ENCODE measurements at places on chromosomes 3 and 15.

DNA sequence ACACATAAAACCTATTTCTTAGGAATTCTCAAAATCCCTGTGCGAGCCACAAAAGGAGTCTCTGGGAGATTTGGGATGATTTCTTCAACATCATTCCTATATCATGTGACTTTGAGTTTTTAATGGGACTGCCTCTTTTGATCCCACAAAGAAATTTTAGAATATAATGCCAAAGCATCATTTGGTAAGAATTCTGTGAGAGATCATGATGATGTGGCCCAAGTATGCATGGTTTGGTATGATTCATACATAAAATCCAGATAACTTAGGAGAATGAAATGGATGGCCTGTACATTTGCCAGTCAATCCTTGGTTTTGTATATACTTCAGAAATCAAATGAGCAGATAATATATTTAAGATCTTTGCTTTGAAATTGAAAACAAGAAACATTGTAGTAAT is 61.3 kb downstream of the UBE2E2 start:
- peak; percentile 37 for DNase-seq

DNA sequence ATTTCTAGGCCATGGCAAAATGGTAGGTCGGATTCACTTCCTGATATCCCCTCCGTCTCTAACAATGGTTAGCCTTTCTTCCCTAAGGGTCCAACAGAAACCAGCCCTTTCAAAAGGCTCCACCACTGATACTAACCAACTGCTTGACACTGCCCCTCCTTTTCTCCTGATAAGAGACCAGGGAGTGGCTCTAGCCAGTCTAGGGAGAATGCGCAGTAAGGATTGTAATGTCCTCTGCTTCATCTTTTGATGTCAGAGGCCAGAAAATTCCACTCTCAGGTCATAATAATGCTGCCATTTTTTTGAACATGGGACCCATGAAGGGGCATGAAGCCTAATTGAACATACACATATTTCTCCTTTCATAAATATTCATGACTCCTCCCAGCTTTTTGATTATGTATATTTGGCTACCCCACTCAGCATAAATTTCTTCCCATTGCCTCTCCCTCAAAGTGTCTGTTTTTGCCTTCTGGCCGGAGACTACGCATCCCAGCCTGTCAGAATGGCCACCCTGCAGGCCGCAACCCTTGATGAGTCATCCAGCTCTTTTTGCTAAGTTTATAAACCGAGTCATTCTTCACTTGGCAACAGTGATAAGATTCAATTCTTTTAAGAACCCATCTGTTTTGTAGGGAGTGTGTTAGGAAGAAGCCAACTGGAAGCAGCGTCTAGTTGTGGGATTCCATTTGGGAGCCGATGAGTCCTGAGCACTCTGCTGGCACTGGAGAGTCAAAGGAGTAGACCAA is 189.0 kb upstream of the MCTP2 start:
- no peak for DNase-seq

- DNase-seq = no peak
These were observed 8.4 kb downstream of the VWA5B2 start for GRCh38 chr3:184237807-184238206.

GRCh38 chr3:32782407-32782806 is 35.4 kb upstream of the TRIM71 start:
- DNase-seq = no peak

- no peak for DNase-seq
These were observed 2.4 kb upstream of the CXCR6 start for GRCh38 chr3:45940781-45941365.

- DNase-seq = peak; percentile 12
These were observed 430.7 kb upstream of the CBLB start for GRCh38 chr3:106299300-106300098.

GRCh38 chr3:179971280-179971679 is 65.5 kb downstream of the PEX5L start:
- DNase-seq = peak; percentile 23

GRCh38 chr15:60651734-60652141 is 172.8 kb upstream of the ICE2 start:
- no peak for DNase-seq

DNA sequence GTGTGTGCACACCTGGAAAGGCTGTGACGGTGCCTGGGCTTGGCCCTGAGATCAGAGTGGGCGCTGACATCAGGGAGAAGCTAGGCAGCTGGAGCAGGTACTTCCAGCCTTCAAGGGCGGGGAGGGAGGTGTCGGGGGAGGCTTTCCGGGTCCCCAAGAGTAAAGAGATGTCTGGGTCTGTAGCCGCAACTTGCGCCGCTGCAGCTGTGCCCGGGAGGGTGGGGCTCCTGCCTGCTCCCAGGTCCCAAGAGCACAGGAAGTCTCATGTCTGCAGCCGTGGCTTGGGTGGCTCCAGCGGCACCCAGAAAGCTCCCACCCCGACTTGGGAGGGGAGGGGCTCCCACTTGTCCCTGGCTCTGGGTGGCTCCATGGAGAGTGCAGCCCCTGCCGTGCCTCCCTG is 103.2 kb upstream of the BNIP2 start:
- DNase-seq = no peak

DNA sequence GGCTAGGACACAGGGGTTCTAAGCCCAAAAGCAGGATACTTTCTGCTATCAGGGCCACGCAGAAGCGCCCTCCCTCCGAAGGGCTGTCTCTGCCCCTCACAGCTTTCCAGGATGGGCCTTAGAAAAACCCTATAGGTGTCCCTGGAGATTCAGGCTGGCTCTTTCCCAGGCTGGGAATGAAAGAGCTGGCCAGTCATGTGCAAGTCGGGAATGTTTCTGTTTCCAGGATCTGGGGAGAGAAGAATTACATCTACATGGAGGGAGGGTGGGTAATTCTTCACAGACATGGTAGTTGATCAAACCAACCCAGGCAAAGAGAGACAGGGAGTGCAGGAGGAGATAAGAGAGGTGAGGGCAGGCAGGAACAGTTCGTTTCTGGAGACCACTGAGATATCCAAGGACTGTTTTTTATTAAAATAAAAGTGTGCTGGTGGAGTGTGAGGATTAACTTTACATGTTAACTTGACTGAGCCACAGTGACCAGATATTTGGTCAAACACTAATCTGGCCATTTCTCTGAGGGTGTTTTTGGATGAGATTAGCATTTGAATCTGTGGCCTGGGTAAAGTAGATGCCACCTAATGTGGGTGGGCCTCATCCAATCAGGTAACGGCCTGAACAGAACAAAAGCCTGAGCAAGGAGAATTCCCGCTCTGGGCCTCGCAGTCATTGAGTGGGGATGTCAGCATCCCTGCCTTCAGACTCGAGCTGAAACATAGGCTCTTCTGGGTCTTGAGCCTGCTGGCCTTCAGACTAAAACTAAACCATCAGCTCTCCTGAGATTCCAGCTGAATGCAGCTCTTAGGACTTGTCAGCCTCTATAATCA is 15.3 kb downstream of the NUP210 start:
- no peak for DNase-seq

- DNase-seq = no peak
These were observed 2.3 kb upstream of the EDEM1 start for GRCh38 chr3:5185093-5185673.

- DNase-seq = peak; percentile 62
These were observed 780 bp upstream of the ACAD9 start for GRCh38 chr3:128878556-128879124.

DNA sequence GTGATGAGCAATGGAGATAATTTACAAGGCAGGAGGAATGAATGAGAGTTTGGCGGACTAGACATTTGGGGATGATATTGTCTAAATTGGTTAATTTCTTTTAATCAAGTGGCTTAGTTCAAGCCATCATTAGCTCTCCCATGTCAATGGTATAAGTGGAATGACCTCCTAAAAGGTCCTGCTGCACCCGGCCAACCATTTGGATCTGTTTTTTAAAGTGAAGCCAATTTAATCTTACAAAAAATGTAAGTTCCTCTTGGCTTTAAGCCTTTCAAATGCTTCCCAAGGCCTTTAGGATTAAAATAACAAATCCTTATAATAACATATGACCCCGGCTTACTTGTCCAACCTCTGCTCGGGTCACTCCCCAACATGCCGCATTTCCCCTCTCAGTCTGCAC is 484.4 kb upstream of the ADAMTS9 start:
- no peak for DNase-seq

DNA sequence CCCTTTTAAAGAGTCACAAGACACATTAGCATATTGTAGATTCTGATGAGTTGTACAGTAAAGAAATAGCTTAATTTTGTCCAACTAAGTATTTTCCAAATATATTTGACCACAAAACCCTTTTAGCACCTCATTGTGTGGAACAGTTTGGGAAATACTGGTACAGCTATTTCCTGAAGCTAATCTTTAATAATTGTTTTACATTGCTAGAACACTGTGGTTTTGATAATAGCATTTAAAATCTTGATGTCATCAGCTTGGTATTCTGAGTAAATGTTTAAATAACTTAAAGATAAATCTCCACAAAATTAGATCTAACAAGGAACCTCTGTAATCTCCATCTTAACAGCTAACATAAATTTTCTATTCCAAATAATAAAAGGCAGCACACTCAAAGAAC is 140.0 kb upstream of the MLF1 start:
- DNase-seq = no peak

GRCh38 chr3:73557986-73558726 is 66.6 kb downstream of the PDZRN3 start:
- no peak for DNase-seq

DNA sequence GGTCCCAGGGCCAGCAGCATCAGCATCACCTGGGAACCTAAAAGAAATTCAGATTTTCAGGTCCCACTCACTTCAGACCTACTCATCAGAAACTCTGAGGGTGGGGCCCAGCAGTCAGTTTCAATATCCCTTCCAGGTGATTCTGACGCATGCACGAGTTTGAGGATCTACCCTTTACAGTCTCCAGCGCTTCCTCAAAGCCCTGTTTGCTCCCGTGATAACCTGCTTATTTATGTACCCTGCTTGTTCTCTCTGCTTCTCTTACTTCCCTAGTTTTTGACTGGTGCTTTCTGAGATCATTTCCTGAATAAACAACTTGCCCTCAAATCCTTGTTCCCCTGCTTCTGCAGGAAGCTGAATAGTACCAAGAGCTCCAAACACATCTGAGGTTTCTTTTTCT is 245.3 kb downstream of the ZNF621 start:
- no peak for DNase-seq

DNA sequence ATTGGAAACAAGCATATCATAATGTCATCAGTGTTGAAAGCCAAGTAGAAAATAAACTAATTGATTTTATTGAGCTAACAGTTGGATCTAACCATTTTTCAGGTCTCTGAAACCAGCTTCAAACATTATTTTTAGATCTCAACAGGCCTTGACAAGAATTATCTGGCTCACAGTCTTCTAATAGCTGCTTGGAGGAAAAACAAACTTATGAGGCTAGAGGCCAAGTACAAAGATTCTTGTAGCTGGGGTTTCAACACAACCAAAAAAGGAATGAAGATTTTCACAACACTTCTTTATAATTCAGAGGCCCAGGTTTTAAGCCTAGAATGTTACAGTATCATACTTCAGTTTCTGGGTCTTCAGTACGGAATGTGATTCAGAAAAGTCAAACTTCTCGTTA is 3.7 kb downstream of the SETMAR start:
- DNase-seq = peak; percentile 32

DNA sequence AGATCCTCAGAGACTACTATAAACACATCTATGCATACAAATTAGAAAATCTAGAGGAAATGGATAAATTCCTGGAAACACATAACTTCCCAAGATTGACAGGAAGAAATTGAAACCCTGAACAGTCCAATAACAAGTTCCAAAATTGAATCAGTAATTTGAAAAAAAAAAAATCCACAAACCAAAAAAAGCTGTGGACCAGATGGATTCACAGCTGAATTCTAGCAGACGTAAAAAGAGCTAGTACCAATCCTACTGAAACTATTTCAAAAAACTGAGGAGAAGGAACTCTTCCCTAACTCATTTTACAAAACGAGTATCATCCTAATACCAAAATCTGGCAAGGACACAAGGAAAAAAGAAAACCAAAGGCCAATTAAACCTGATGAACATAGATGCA is 77.0 kb upstream of the FXR1 start:
- no peak for DNase-seq

DNA sequence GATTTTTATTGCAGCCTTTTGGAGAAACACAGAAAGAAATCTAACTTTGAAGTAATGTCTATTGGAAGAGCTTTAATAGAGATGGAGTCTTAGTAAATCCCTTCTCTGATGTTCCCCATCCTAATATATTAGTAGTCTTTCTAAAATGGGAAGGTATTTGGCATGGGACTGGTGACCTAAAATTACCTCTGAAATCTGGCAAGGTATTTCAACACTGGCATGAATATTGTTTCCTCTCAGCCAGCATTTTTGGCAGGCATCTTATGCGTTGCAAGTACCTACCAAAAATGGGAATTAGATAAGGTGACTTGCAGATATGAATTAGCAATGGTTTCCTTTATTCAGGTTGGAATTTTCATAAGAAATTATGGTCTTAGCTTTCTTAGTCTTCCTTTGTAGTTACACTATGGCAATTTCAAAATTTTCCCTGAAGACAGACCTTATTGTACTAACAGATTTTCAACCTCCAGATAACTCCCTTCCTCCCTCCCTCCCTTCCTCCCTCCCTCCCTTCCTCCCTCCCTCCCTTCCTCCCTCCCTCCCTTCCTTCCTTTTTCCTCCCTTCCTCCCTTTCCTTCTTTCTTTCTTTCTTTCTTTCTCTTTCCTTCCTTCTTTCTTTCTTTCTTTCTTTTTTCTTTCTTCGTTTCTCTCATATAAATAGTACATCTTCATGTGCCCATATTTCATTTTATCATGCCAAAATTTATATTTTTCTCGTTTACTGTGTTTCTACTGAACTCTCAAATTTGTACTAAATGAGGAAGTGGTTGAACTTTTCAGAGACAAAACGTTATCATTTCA is 168.2 kb upstream of the KCNMB2 start:
- no peak for DNase-seq

GRCh38 chr3:52721002-52721729 is 15.3 kb downstream of the SPCS1 start:
- no peak for DNase-seq

- peak; percentile 24 for DNase-seq
These were observed 6.3 kb upstream of the SCN5A start for GRCh38 chr3:38655708-38656300.

GRCh38 chr3:171279972-171280371 is 180.2 kb downstream of the TNIK start:
- DNase-seq = no peak

- DNase-seq = no peak
These were observed 262.9 kb upstream of the ATP10A start for GRCh38 chr15:26126070-26126469.

GRCh38 chr15:77889009-77889806 is 188.3 kb downstream of the TBC1D2B start:
- no peak for DNase-seq

- no peak for DNase-seq
These were observed 181.7 kb downstream of the LPP start for GRCh38 chr3:188335656-188336055.

GRCh38 chr3:11799791-11800190 is 46.9 kb downstream of the TAMM41 start:
- no peak for DNase-seq

GRCh38 chr3:32842987-32843386 is 25.2 kb downstream of the TRIM71 start:
- DNase-seq = no peak

- peak; percentile 57 for DNase-seq
These were observed 1.0 kb upstream of the IGF2BP2 start for GRCh38 chr3:185825639-185826481.

- peak; percentile 20 for DNase-seq
These were observed 123.7 kb downstream of the RBPMS2 start for GRCh38 chr15:64651601-64652191.
